ENCODE measurements at places on chromosomes 11 and 22.

DNA sequence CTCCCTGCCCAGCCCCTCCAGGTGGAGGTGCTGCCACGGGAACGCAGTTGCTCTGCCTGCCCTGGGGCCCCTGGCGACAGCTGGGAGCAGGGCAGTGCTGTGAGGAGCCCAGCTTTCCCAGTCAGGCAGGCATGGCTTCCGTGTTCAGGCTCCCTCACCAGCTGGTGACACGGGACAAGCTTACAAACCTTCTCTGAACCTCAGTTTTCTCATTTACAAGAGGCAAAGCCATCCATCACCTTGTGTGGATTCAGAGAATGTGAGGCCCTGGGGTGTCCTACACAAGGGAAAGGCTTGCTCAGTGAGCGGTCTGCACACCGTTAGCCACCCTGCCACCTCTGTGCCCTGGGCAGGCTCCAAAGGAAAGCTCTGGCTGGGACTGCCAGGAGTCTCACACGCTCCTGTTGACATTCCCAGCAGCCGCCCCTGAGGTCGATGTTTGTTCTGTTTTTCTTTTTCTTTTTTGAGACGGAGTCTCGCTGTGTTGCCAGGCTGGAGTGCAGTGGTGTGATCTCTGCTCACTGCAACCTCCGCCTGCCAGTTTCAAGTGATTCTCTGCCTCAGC, 23.5 kb downstream of the SUN2 start:
- no peak for DNase-seq

DNA sequence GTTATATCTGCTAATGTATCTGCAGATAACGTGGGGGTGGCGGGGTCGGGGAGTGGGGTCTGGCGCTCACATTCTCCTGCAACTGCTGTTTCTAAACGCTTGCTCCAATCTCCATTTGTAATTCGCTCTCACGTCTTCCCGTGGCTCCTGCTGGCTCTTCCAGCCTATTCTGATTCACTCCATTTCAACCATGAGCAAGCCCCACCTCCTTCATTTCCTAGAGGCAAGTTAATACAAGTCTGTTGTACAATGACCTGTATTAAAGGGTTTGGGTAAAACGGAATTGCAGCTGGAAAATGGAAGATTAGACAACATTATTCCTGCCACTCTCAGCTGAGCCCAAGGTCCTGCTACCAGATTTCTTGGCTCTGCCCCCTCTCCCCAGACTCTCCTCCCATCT, 132.3 kb downstream of the CSNK2A3 start:
- no peak for DNase-seq

DNA sequence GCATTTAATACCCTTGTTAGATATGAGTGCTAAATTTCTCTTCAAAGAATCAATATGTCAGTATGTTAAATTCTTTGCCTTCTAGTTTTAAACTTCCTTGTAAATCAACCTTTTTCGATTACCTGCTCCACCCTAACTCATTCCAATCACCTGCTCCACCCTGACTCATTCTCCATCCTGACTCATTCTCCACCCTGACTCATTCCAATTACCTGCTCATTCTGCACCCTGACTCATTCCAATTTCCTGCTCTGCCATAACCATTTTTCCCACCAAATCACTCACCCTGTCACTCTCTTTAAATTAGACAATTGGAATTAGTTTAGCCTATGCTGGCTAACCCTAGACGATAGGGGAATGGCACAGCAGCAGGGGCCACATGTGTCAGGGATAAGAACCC, 519.5 kb upstream of the LRRC4C start:
- DNase-seq: no peak

GRCh38 chr11:43916621-43917020, 25.8 kb upstream of the C11orf96 start:
- no peak for DNase-seq

DNA sequence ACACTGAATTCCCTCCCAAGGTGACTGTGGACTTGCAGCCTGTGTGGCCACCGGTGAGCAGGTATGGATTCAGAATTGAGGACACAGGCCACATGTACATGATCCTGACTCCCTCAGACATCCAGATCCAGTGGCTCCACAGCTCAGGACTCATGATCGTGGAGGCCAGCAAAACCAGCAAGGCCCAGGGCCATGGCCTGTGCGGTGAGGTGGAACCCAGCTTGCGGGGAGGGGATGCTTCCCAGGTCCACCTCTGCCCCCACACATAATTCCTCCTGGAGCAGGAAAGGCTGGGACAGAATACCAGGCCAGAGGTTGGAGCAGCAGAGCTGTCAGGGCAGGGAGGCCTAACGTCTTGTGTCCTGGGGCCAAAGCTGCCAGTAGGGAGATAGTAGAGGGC, 82.1 kb downstream of the OTOG start:
- no peak for DNase-seq

- DNase-seq: no peak
Observed at GRCh38 chr11:22681281-22681812, 14.9 kb downstream of the GAS2 start.

- no peak for DNase-seq
Observed at GRCh38 chr11:58597486-58598144, 18.8 kb downstream of the ZFP91 start.

DNA sequence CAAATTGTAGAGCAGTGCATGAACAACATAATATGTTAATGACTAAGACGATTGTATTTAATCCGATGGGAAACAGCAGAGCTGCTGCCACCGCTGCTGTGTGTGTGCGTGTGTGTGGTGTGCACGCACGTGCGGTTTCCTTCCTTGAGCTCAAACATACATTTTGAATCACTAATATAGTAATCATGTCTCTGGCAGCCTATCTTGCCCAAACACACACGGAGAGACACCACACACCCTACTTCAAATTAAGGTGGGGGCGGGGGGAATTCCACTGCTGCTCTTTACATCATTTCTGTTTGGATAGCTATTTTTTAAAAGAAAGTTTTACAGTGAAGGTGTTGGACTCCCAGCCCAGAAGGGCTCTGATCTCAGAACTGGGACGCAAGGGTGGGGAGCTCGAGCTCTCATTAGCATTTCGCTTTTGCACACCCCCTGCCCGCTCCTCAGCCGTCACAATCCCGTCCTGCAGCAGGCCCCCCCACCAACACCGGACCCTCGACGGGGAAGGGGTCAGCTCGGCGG, 651 bp upstream of the FAM83F start:
- DNase-seq: no peak

- DNase-seq: no peak
Observed at GRCh38 chr11:99881610-99882009, 805.5 kb upstream of the ARHGAP42 start.

DNA sequence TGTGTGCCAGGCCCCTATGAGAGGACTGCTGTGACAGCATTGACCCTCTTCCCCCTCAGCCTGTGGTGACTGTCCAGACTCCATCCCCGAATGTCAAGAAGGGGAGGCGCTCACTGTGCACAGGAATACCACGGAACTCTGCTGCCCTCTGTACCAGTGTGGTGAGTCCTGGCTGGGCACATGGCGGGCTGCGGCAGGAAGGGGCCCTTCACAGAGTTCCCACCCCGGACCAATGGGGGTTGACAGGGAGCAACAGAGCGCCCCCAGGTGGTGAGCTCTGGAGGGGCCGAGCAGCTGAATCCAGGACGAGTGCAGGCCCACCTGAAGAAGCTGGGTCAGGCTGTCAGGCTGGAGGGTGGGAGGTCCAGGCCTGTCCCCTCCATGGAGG, 83.8 kb upstream of the MYOD1 start:
- DNase-seq: no peak

DNA sequence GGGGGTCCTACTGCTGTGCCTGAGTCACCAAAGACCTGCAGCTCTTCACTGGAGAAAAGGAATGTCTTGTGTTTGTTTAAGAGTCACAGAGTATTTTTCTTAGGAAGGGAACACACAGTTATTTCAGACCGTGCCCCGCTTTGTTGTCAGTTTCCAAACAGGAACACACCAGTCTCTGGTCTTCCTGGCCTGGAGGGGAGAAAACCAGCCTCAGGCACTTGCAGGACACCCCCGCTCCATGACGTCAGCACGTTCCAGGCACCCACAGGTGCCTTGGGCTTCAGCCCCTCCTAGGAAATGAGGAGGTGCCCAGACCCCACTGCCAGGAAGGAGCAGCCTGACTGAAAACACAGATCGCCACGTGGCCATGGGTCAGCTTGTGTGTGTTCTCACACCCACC, 5.4 kb downstream of the DEAF1 start:
- DNase-seq: no peak

GRCh38 chr11:27615833-27616232, 84.4 kb downstream of the BDNF start:
- DNase-seq: no peak

DNA sequence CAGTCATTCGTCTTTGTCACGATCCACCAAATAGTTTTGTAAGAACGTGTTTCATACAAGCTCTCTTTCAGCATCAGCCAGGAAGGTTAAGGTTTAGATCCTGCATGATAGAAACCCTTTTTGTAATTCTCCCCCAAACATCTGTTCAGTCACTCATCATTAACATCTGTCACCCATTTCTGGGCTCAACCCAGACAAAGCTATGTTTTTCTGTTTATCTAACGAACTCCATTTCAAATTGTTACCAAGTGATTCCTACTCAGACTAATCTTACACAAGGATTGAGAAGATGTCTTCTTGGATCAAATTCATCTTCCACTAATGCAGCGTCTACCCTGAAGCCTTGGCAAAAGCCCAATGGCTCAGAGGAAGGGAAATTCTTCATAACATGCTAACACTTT, 58.8 kb downstream of the FZD4 start:
- DNase-seq: no peak

- DNase-seq: no peak
Observed at GRCh38 chr11:46724088-46724487, 5.1 kb downstream of the F2 start.

DNA sequence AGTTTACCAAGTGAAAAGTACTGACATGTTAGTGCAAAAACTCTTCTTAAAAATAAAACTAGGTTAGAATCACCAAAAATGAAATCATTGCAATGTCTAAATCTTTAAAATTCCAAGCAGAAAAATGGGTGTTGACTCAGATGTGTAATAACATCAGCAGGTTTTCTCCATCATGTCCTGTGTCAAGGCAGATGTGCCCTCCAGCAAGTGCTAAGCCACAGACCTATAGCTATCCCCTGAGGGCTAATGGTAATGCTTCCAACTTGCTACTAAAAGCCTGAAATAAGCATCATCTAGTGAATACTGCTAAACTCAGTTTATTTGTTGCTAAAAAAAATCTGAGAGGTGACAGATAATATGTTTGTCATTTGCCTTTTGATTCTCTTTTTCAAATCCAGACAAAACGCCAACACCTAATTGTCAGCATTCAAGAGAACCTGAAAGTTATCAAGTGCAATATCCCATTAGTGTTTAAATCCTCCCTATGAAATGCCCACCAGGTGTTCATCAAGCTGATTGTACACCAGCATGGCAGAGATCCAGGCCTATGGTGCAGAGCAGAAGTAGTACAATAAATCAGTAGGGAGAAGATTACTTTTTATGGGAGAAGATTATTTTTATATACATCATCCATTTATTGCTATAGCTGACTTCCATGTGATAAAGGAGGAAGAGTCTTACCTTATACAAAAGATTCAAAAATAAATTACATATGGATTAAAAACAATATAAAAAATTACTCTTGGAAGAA, 55.1 kb upstream of the SYT9 start:
- no peak for DNase-seq

DNA sequence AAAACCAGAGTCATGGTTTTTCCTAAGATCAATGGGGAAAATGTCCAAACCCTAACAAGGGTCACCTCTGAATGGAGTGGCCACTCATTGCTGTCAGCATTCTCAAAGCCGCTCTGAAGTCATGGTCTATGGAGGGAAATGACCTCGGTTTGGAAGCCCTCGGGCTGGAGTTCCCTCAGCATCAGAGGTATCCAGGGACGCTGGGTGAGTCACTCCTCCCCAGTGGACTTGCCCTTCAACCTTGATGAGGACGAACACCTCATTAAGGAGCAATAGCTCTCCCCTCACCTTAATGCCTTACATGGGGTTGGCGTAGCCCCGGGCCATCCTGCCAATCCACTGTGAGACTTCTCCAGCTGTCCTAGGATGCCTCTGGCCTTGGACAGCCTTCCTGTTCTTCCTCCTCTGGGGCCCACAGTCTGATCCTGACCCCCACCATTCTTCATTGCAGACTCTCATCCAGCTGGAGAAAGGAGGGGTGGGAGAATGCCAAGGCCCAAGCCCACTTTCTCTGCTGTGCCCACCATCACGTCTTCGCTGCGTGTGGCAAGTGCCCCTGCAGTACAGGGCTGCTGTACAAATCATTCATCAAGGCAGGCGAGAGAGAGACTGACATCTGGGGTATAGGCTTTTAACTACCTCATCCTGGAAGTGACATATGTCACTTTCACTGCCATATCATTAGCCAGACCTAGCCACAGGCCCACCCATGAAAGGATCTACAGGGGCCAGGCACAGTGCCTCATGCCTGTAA, 25.4 kb upstream of the MYH9 start:
- DNase-seq: no peak

- peak; percentile 58 for DNase-seq
Observed at GRCh38 chr11:83070731-83071566, 748 bp downstream of the RAB30 start.

DNA sequence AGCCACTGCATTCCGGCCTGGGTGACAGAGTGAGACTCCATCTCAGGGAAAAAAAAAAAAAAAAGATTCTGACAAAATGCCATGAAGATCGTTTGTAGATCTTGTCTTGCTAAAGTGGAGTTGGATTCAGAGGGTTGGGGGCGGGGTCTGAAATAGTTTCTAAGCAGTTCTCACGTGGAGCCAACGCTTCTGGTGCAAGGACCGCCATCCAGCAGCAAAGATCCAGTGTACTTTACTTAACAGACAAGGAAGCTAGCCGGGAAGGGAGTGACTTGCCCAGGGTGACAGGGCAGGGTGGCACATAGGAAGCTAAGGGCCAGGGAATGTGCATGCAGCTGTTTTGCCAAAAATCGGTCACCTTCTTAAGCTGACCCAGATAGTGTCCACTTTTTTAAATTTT, 27.4 kb downstream of the APOL1 start:
- DNase-seq: no peak

GRCh38 chr11:74084796-74085541, 76.1 kb upstream of the UCP3 start:
- no peak for DNase-seq

DNA sequence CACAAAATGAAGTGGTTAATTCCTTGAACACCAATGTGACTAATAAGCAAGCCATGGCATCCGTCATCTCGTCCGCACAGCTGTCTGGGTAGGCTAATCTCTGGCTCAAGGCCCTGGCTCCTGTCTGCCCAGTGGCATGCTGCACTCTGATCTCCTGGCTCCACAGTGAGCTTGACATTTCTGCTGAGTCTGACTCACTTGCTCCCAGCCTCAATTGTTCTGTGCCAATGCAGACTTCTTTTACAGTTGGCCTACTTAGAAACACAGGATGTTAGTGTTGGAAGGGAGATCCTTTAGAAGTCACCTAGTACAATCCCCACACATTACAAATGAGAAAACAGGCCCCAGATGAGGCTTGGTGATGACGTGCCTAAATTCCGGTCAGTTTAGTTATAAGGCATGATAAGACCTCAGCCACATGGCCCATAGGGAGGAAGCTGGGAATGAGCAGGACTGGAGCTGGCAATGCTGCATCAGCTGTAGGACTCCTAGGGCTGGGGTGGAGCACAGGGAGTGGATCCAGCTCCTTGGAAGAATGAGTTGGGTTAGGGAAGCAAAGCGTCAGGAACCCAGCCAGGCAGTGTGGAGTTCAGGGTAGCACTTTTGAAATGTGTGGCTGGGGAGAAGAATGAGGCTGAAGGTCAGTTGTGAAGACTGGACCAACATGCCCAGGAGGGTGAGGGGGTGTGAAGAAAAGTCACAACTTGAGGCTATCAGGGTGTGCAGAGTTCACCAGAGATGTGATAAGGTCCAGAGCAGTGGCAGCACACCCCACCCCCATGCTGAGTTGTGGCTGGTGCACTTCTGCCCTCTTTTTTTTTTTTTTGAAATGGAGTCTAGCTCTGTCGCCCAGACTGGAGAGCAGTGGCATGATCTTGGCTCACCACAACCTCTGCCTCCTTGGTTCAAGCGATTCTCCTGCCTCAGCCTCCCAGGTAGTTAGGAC, 70.2 kb upstream of the EED start:
- peak; percentile 47 for DNase-seq
